ENCODE measurements at places on chromosomes 6 and 20.

DNA sequence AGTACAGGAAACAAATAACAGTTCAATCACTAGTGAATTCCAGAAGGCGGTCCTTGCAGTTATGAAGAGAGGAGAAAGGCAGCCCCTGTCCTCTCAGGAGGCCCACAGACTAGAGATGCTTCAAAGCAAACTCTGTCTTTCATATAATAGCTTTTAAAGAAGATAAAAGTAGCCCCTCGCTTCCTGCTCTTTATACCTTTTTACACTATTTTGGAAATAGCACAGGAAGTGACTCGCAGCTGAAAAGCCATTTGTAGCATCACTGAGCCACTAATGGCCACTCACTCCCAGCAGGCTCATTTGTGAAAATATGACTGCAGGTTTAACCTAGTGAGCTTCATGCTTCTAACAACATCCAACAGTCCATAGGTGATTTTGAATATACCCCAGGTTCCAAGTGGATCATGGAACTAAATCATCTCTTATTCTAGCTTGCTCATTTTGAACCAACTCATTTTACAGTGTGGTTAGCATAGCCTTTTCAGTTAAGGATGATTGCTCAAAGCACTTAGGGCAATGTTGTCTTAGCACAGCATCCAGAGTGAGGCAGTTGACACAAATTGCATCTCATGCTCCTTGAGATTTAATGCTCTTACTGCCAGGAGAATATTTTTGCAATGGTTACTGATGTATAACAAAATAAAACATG, 136.0 kb upstream of the NRSN1 start:
- no peak for DNase-seq

- DNase-seq = no peak
Observed at GRCh38 chr6:6752129-6752528, 163.6 kb downstream of the LY86 start.

- no peak for DNase-seq
Observed at GRCh38 chr6:7562769-7563168, 21.3 kb downstream of the DSP start.

DNA sequence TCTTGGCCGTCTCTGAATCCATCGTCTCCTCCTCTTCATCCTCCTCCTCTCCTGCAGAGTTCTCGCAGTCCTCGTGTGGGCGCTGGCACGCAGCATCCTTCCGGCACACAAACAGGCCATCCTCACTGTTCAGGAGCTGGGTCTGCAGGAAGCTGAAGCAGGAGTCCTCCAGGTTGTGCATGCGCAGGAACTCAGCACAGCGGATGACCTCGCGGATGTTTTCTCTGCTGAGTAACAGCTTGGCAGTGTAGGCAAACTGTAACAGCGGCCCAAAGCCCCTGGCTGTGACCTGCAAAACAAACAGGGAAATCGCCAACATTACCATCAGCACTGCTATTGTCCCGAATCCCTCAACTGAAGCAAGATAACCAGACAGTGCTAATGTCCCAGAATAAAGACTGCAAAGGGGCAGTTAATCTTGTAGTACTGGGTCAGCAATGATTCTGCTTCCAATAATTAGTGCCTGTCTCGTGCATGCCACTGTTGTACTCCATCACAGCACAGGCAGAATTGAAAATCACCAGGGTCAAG, 57.4 kb downstream of the GJA10 start:
- DNase-seq = no peak

DNA sequence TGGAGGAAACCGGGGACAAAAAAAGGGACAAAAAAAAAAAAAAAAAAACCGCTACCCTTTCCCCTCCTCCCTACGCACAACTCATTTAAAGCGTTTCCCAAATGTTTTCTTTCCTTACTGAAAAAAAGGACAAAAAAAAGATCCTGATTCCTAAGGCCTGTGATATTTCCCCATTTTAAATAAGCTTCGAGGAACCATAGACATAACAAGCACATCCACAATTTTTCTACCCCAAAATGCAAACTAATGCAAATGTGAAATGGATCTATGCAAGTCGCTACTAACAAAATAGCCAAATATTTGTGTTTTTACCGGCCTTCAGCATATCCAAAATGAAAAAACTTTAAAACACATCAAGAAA, 1.4 kb upstream of the ZNF217 start:
- no peak for DNase-seq

DNA sequence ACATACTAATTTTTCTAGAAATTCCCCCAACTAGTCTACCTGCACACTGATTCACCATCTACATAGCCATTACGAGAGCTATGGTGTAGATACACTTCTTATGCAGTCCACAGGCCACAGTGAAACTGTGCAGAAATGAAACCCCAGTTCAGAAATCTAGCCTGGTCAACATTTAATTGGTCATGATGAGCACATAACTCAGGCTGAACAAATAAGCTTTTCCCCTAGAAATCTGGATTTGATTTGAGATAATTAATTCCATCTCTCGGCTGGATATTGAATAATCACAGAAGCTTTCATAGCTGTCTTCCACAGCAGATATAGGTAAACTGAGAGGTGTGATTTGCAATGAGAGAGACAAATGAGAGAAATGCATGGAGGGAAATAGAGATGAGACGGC, 22.6 kb upstream of the TINAG start:
- DNase-seq = no peak

- no peak for DNase-seq
Observed at GRCh38 chr20:57991211-57991881, 237.1 kb downstream of the ANKRD60 start.

- no peak for DNase-seq
Observed at GRCh38 chr6:161057103-161058091, 65.8 kb downstream of the MAP3K4 start.

DNA sequence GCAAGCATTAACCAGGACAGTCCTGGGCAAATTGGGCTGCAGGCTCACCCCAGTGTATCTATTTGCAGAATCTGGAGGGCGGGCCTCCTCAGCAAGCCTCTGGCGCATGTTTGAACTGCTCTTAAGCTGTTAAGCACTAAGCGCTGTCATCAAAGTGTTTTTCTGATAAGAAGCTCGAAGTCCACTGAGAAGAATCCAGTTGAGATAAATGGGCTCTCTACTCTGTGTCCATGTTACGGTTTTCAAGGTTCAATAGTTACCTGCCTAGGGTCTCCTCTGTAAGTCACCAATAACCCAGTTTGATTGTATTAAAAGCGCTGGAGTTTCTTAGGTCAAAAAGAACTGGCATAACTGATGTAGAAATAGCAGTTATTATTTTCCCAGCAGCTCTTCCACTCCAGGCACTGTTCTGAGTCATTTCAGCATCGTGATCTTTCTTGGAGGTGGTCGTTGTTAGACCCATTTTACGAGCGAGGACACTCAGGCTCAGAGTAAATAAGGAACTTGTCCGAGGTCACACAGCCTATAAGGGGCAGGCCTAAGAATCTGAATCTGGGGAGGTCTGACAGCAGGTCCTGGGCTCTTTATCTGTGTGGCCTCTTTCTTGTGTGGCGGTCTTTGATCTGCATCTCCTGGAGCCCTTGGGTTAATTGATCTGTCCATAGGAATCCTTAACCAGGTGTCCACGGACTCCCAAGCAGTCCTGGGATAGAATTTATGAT, 207.4 kb upstream of the ZNF217 start:
- DNase-seq = no peak

DNA sequence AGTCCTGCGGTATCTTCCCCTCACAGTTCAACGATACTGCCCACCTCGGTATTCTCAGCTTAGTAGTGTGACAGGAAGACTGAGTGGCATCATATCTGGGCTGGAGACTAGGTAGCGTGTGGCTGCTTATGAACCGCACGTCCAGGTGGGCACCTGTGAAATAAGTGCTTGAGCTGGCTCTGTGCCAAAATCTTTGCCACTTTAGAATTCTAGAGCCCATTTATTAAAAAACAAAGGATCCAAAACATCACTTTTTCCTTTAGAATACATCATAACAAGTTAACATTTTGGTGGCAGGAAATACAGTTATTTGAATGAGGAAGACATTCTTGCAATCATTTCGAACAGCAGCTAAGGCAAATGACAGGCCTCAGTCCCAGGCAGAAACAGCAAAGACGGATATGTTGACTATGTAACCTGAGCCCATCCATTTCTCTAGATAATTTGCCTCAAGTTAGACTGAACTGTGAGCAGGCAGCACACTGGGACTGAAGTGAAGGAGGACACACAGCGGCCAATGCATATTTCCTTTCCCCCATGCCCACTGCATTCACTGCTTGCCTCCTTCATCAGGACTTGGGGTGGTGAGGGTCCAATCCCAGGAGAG, 136.6 kb downstream of the GMDS start:
- DNase-seq = no peak

GRCh38 chr6:106574741-106575458, 54.4 kb downstream of the RTN4IP1 start:
- DNase-seq = no peak

DNA sequence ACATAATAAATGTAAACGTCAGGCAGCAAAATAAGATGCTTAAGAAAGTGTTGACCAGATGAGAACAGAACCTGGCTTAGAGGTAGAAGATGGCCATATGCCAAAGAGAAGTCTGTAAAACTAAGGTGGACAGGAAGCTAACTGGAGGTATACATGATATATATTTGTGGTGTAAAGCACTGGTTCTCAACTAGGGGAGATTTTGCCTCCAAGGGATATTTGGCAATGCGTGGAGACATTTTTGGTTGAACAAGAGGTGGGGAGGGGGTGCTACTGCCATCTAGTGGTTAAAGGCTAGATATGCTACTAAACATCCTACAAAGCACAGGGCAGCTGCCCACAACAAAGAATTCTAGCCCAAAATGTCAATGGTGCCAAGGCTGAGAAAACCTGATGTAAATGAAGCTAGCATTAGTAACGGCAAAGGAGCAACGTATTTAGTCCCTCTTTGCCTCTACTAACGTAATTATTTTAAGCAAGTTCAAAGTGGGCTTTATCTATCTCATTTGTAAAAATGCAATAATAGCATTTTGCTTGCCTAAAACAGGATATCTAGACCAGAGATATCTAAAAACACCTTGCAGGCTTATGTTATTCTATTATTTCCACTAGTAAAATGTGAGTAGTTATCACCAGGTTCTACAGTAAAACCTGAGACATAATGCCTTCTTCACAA, 182.6 kb downstream of the RNGTT start:
- peak; percentile 12 for DNase-seq

DNA sequence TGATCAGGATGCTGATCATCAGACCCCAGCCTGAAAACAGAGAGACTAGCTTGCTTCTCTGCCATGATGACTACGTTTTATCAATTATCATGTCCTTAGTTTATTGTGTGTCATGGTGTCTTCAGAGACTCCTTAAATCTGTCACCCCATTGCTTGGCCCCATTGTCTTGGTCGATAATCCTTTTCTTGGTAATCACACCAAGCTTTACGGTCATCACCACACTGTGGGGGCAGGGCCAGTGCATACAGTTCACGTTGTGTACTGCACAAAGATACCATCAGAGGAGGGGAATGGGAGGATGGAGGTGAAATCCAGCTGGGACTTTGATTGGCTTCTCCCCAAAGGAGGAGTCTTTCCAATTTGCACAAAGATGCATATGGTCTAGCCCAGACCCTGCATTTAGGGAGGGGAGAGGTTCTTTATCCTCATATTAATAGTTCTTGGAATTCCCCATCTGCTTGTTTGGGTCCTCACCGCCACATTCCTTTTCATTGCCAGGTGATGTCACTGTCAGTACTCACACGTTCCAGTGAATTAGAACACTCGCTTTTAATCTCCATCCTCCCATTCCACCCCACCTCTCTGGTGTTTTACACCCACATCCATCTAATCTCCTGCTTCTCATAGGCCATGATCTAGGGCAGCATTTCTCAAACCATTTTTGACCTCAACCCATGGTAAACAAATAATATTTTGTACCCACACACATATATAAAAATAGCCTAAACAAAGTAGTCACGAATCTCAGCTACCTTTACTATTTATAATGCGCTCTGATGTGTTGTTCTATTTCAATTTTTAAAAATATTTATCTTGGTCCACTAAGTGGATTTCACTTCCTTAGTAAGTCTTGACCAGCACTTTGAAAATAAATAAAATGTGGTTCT, 5.7 kb downstream of the ETV7 start:
- no peak for DNase-seq

DNA sequence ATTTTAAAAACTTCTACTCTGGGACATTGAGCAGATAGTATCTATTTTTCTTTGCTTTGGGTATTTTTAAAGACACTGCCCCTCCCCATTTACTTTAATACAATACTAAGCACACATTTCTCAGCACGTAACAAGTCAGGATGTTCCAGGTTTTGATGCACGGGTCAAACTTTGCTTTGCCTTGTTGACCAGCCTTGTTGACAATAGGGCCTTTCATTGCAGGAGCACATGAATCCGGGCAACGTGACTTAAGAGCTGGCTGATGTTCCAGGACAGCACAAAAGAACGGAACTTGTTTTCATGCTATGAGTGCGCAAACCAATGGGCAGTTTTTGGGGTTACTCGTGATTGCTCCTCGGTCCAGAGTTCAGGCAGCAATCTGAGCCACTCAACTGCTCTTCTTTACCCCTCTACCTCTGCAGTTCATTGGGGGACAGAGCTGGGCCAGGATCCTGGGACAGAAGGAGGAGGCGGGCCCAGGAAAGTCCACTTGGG, 78.6 kb upstream of the SLC22A16 start:
- DNase-seq = no peak

- DNase-seq = no peak
Observed at GRCh38 chr20:11051136-11051535, 377.3 kb upstream of the JAG1 start.

GRCh38 chr6:132224943-132225342, 176.3 kb downstream of the MOXD1 start:
- DNase-seq = no peak

DNA sequence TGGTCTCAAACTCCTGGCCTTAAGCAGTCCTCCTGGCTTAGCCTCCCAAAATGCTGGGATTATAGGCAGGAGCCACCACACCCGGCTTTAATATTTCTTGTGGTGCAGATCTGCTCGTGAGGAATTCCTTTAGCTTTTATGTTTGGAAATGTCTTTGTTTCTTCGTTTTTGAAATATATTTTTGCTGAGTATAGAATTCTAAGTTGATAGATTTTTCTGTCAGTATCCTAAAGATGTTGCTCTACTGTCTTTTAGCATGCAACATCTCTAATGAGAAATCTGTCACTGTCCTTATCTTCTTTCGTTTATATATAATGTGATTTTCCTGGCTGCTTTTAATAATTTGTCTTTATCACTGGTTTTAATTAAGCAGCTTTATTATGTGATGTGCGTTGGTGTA, 75.1 kb downstream of the ZFAND3 start:
- no peak for DNase-seq

Measured in stimulated activated CD8-positive, alpha-beta memory T cell treated with anti-CD3 and anti-CD28 coated beads, Interleukin-15, amount 100 ng/mL, for 1 hour (primary cell).